Stimulated activated CD8-positive, alpha-beta memory T cell treated with anti-CD3 and anti-CD28 coated beads, Interleukin-2, amount 100 ng/mL, for 48 hours (primary cell): ENCODE measurements at places on chromosomes 2 and 18.

- DNase-seq = no peak
Observed at GRCh38 chr2:163812926-163813520, 77.2 kb upstream of the FIGN start.

DNA sequence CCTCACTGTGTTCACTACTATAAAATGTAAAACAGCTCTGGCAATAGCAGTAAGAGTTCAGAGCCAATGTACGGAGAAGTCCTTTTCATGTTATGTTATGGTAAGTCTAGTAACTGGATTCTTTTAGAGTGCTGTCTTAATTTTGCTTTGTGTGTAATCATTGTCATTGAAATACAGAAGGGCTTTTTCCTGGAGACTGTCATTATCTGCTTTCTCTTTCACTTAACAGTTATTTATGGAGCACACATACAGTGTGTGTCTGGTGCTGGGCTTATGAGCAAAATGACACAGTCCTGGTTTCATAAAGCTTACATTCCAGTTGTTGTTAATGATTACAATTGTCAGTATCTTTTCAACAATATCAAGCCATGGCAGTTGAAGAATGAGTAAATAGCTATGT lies 95.5 kb downstream of the CCDC102B start:
- no peak for DNase-seq

GRCh38 chr2:229003256-229003655 lies 267.8 kb downstream of the PID1 start:
- DNase-seq = no peak

DNA sequence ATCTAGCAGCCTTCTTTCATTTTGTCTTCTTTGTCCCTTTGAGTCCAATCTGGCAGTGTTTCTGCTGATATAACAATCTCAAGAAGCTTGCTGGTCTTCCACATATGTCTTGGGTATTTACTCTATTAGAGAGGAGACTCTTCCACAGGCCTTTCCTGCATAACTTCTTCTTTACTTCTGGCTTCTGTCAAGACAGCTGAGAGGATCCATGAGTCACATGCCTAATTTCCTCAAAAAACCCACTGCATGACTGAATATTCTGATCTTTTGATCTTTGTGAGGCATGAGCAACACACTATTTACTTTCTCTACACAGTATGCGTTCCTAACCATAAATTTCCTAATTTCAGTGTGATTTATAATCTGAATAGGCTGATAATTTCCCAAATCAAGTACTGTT lies 5.1 kb upstream of the DCC start:
- no peak for DNase-seq

DNA sequence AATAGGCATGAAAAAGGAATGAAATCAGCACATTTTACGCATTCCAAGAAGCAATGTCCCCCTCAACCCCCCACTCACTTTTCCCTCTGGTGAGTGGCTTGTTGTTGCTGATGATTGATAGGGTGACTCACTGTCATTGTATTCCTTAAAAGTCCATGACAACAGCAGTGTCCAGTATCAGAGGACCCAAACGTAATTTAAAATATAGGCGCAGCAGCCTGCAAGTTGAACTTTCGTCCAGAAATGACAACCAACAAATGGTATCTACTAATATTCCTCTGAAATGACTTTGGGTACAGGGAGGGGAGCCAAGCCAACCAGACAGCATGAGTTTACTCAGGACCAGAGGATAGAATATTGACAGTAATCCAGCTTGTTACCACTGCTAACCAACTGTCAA lies 182.9 kb upstream of the SIX3 start:
- no peak for DNase-seq

DNA sequence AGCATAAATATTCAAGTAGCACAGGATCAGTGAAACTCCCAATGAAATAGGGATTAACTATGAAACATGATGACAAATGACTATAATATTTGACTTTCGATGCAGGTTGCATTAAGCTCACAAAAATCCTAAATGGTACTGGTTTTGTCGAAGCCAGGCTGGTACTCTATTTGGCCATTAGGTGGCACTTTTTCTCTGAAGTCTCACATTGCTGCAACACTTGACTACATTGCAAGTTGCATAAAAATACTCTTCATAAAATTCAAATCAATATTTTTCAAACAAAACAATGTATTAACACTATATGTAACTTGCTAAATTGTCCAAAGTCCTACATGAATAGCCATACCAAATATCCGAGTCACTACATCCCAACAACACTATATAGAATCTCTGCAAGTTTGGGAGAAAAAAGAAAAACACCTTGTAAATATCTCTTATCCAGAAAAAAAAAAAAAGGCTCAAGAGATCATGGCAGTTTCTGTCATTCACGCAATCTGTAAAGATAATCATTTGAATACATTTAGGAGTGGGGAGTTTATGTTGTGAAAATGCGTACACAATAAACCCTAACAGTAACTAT lies 9.5 kb downstream of the RTTN start:
- no peak for DNase-seq

- no peak for DNase-seq
Observed at GRCh38 chr18:21496277-21496835, 104.1 kb downstream of the ESCO1 start.

DNA sequence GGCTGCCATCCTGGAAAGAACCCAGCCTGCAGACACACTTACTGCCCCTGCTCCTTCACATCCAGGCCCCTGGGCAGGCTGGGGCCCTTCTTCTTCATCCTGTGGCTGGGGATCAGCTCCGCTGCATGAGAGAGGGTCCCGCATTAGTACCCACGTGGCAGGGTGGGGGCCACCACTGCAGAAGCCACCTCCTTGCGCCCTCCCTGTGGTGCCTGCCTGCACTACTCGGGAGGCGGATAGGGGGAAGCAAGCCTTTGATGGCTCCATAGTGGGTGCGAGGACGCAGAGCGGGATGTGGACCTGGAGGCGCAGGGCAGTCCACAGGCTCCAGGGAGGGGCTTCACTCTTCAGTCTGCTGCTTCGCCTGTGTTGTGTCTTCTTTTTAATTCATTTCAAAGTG lies 46.7 kb downstream of the GPC1 start:
- DNase-seq = no peak

- DNase-seq = no peak
Observed at GRCh38 chr2:181750305-181750704, 70.0 kb upstream of the NEUROD1 start.
